ENCODE measurements at places on chromosomes 6 and 20.

- no peak for DNase-seq
Observed at GRCh38 chr6:168601111-168601510, 160.1 kb downstream of the SMOC2 start.

DNA sequence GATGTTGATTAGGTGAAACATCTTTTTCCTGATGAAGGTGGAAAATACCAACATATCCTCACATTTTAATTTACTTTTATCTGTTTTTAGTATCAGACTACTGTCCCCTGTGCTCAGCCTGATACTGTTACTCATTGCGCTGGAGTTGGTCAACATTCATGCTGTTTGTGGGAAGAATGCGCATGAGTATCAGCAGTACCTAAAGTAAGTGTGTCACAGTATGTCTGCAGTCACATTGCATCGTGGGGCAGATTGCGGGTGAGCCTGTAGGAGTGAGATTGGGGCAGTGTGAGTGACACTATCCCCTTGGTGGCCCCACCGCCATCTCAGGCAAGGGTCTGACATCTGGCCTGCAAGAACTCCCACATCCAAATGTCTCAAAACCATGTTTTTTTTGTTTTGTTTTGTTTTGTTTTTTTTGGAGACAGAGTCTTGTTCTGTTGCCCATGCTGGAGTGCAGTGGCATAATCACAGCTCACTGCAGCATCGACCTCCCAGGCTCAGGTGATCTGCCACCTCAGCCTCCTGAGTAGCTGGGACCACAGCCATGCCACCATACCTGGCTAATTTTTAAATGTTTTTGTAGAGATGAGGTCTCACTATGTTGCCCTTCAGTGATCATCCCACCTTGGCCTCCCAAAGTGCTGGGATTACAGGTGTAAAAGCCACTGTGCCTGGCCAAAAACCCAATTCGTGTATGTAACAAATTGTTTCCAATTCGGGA, 27.8 kb downstream of the ERMARD start:
- DNase-seq: no peak

DNA sequence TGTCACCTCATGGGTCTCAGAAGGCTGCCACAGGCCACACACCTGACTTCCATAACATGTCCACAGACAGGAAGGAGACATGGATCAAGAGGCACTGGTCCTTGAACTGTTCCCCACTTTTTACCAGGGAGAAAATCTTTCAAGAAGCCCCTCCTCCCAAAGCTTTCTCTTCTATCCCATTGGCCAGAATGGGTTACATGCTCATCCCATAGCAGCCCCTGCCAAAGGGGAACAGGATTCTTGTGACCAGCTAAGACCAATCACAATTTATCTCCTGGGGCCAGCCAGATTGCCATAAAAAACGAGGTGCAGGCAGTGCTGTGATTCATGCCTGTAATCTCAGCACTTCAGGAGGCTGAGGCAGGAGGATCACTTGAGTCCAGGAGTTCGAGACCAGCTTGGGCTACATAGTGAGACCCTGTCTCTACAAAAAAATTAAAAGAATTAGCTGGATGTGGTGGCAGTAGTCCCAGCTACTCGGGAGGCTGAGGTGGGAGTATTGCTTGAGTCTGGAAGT, 59.4 kb downstream of the TMEM242 start:
- DNase-seq: no peak

GRCh38 chr6:24052590-24052961, 73.4 kb upstream of the NRSN1 start:
- no peak for DNase-seq

- DNase-seq: no peak
Observed at GRCh38 chr6:52155791-52156576, 30.2 kb upstream of the IL17A start.

DNA sequence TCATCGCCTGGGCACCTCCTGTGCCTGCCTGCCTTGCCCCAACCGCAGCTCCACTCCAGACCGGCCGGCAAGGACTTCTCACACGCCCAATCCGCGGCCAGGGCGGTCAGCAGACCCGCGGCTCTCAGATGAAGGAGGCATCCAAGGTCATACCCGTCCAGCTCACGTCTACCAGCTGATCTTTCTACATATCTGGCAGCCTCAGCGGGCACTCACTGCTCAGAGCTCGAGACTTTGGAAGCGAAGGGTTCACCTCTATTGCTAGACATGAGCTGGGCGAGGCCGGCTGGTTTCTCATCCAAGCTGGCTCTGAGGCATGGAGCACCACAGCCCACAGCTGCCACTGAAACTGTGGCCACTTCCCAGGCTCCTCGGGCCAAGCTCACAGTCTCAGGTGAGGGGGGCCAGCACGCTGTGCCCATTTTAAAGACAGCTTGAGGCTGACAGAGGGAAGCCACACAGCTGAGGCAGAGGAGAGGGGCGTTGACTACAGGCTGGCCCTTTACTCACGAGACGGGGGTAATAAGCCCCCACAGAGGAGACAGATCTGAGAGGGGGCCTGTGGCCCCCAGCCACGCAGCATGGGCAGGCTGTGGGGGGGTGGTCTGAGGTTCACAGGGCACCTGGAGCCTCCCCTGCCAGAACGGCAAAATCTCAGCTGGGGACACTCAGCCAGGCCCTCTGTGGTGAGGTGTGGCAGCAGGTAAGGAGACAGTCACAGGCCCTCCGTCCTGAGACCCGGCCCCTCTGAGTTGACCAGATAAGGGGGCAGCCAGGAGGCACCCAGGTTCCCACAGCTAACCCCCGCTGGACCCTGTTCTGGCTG, 2.0 kb downstream of the LAMA5 start:
- DNase-seq: no peak

GRCh38 chr20:17971300-17972013, 2.6 kb downstream of the MGME1 start:
- DNase-seq: no peak

GRCh38 chr6:125082908-125083683, 70.5 kb upstream of the TPD52L1 start:
- DNase-seq: no peak

Data from SIG-M5 (cell line).